ENCODE measurements at places on chromosomes 2 and 18. TPM values are rescaled to one million over a fixed set of nuclear protein-coding genes. Genes with fewer than 3 reads are reported as not detected.

- DNase-seq = no peak
These were observed 65.6 kb downstream of the ZFP36L2 start for GRCh38 chr2:43160778-43161177.

- no peak for DNase-seq
These were observed 31.6 kb downstream of the LIMS1 start for GRCh38 chr2:108565778-108566375.

DNA sequence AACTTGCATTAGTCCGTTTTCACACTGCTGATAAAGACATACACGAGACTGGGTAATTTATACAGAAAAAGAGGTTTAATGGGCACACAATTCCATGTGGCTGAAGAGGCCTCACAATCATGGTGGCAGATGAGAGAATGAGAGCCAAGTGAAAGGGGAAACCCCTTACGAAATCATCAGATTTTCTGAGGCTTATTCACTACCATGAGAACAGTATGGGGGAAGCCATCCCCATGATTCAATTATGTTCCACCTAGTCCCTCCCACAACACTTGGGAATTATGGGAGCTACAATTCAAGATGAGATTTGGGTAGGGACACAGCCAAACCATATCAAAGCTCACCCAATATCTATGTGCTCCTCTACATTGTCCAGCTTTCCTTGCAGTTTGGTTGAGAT, 16.0 kb upstream of the SERPINE2 start:
- no peak for DNase-seq

DNA sequence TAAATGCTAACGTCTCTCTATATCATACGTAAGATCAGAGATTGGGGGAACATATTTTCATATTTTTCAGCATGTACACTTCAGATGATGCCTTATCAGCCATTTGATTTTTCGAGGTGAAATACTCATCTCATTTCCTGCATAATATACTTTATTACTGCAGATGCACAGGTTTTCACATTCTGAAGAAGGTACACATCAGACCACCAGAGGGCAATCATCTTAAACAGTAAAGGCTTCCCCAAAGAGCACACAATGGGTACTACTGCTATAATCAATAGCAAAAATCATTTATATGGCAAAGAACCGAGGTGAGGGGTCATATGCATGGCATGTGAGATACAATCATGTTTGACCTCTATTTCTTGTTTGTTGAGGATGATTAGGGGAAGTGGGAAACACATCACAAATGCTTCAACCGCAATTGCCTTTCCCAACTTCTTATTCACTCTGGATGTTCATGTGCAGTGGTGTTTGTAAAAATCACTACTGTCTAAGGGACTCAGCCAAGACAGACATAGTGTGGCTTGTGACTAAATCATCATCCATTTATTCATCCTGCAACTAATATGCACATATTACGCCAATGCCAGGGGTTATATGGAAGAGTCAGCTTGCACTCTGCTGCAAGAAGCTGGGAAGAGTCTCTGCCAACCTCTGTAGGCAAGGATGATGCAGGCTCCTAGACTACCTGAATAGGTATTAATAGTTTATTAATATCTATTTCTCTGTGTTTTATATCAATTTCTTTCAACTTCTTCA, 118.7 kb downstream of the EPB41L3 start:
- no peak for DNase-seq

DNA sequence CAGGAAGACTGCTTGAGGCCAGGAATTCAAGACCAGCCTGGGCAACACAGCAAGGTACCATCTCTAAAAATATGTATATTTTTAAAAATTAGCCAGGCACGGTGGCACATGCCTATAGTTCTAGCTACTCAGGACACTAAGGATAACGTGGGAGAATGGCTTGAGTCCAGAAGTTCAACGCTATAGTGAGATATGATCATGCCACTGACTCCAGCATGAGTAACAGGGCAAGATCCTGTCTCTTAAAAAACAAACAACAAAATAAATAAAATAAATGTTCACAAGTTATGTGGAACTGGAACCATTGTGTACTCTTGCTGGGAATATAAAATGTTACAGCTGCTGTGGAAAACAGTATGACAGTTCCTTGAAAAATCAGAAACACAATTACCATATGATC, 47.2 kb downstream of the USP34 start:
- no peak for DNase-seq

The CBLN2 gene
- total RNA-seq = not detected

- no peak for DNase-seq
These were observed 23.6 kb upstream of the ID2 start for GRCh38 chr2:8658064-8658862.

The ABCB11 gene
- not detected for total RNA-seq

The BUB1 gene
- total RNA-seq = 0.49 TPM

- no peak for DNase-seq
These were observed 146.6 kb downstream of the ZNF516 start for GRCh38 chr18:76348267-76349066.

- no peak for DNase-seq
These were observed 31.9 kb upstream of the BMPR2 start for GRCh38 chr2:202344178-202344577.

GRCh38 chr2:127157651-127158485, 50.9 kb upstream of the BIN1 start:
- no peak for DNase-seq

- no peak for DNase-seq
These were observed 8.7 kb upstream of the TXNDC2 start for GRCh38 chr18:9876867-9877654.
